ENCODE measurements at places on chromosomes 1 and 21.

DNA sequence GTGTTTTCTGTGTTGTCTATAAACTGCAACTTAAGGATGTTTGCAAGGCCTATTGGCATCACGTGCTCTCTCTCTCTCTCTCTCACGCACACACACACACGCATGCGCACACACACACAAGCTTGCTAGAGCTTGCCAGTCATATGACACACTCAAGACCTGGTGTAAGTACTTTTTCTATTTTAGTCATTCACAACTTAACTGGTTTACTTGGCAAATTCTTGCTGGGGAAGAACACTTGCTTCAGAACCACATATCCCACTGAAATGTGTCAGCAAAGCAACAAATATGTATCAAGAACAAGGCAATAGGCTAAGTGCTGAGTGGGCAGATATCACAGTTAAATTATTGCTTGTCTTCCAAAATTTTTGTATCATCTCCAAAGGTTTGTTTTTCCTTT is 107.8 kb downstream of the DISC1 start:
- DNase-seq = no peak

GRCh38 chr1:18560692-18561091 is 70.0 kb upstream of the PAX7 start:
- DNase-seq = no peak

GRCh38 chr1:155085504-155086127 is 7.0 kb downstream of the EFNA3 start:
- no peak for DNase-seq

GRCh38 chr1:232317350-232317749 is 312.6 kb downstream of the SIPA1L2 start:
- DNase-seq = no peak

DNA sequence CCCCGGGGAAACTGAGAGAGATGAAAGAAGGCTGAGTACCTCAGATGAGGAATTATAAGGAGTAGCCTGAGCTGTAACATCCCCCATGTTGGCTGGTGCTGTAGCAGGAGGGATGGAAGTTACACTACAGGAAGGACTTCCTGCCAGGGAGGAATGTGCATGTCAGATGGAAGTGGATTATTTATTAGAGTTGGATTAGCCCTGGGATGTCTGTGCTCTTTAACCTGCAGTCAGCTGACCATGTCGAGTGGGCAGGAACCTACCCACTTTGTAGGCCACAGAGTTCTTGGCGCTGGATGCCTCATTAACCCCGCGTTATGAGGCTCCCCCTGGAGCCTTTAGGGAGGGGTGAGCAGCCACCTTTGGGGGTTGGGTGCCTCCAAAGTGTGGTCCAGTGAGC is 757 bp upstream of the SEMA4A start:
- DNase-seq = no peak

DNA sequence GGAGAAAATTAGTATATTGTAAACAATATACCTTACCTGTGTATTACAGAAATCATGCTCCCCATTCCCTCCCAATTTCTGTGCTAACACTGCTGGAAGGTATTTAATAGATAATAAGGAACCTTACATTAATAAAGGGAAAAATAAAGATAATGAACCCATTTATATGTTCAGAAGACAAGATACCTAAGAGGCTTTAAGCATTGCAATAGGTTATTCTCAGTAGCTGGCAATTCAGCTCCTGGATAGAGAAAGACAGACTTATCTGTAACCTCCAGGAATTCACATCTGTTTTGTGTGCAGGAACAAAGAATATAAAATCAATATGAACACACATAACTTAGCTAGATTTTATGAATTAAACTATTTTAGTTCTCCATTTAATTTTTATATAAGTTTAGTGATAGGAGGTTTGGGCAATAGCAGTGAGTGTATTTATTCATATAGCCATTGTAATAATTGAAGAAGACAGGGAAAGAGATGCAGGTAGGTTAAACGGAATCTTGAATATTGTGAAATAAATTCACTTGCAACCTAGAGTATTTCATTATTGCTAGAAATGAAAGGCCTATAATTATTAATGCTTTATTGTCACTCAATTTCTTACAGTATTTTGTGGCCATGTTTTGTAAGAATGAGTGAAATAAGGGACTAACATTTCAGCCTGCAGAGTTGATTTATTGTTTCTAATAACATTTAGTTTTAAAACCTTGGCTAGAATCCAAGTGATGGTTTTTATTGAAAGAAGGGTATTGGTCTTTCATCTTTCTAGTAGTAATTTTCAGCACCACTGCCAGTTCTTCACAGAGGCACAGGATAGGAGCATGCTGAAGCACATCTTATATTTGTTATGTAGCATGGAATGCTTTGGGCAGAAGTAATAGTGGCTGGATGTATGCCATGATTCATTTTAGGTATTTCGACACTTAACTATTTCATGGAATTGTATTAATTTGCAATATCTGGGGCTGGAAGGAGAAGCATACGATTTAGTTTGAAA is 1.5 kb downstream of the XPR1 start:
- DNase-seq = no peak

DNA sequence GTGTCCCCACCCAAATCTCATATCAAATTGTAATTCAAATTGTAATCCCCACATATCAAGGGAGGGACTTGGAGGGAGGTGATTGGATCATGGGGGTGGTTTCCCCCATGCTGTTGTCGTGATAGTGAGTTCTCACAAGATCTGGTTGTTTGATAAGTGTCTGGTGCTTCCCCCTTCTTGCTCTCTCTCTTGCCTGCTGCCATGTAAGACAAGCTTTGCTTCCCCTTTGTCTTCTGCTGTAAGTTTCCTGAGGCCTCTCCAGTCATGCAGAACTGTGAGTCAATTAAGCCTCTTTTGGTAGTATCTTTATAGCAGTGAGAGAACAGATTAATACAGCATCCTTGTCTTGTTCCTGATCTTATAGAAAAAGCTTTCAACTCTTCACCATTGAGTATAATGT is 6.5 kb upstream of the LRRC39 start:
- no peak for DNase-seq
